PC-9 (cell line): ENCODE measurements at places on chromosomes 5 and 9.

DNA sequence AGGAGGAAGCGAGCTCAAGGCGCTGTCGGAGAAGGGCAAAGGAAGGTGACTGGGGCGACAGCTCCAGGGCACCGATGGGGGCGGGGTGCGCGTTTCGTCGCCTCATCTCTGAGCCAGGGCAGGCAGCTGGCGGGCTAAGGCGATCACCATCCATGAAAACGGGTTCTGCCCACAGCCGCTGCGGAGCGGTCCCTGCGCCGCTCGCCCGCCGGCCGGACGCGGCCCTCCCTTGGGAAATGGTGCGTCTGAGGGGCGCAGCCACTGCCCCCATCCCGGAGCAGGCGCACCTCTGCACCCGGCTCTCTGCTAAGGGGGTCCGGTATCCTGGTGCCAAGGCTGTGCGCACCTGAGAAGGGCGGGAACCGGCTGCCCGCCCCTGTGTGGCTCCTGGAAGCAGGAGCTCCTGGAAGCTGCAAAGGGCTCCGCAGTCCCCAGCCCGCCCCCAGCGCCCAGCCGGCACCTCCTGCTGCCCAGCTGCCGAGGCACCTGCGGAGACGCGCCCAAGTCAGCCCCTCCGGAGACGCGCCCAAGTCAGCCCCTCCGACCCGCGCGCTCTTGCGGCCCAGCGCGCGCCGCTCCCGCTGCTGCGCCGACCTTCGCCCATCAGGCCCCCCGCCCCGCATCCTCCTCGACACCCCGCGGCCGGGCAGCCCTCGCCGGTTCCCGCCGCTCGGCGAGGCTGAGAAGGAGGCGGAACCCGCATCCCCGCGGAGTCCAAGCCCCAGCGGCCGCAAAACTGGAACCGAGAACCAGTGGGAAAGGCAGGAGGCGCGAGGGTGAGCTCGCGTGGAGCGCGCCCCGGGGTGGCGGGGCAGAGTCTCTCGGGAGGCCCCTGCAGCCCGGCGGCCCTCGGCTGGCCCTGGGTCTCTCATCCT lies 757 bp downstream of the ANKRD34B start:
- no peak for DNase-seq

- no peak for DNase-seq
These were observed 3.0 kb downstream of the NUDT2 start for GRCh38 chr9:34332076-34332964.

DNA sequence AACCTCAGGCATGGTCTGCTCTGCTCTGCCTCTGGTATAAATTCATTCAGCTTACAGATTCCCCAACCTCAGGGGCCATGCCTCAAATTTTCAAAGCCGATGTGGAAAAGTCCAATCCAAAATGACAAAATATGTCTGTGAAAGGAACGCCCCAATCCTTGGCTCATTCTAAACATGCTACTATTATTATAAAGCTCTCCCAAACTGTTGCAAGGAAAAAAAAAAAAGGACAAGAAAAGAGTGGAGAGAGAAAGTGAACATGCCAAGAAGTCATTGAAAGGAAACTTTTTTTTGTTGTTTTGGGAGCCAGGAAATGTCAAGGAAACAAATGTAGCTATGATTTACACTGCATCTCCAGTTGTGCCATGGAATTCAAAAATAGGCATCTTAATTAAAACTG lies 3.8 kb downstream of the COL23A1 start:
- no peak for DNase-seq

DNA sequence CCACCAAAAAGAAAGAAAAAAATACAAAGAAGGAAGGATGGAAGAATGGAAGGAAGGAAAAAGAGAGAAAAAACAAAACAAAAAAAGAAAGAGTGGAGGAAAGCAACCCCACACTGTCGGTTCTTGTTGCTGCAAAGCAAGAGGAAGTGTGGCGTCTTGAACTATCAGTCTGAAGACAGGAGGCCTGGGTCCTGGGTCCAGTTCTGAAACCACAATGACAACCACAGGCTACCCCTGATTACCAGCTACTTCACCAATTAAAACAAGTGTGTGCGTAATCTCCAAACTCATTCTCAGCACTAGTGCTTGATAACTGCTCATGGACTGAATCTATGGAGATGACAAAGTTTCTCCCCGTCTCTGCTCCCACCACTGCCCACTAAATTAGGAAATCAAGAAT lies 93.7 kb downstream of the RASEF start:
- no peak for DNase-seq

DNA sequence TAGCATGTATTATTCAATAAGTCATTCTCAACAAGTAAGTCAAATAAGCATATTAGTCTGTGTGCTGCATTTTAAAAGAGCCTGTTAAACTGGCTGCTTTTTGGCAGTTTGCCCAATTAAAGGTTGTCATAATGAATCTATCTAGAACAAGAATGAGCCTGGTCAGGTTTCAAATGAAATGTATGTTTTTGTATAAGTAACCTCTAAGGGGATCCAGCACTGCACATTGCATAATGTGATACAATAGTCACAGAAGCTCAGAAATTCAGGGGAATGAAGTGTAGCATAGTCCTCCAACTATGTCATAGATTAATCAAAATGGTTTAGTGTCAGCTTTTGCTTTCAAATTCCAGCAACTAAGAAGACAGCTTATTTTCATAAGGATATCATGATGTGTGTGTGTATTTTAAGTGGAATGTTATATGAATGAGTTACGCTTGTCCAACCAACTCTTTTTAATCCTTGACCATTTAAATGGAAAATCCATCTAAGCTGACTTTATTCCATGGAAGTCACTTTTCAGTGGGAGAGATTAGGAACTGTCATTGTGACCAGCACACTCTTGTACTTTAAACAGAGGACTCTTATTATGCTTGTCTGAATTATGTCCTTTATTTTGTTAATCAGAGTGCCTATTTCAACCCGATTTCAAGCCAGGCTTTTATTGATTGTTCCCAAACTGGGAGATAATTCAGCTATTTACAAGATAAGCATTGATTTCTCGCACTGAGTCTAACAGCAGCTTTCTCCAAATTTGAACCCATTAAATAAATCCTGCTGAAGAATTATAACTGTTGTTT lies 283.9 kb upstream of the ADAMTSL1 start:
- DNase-seq: no peak

DNA sequence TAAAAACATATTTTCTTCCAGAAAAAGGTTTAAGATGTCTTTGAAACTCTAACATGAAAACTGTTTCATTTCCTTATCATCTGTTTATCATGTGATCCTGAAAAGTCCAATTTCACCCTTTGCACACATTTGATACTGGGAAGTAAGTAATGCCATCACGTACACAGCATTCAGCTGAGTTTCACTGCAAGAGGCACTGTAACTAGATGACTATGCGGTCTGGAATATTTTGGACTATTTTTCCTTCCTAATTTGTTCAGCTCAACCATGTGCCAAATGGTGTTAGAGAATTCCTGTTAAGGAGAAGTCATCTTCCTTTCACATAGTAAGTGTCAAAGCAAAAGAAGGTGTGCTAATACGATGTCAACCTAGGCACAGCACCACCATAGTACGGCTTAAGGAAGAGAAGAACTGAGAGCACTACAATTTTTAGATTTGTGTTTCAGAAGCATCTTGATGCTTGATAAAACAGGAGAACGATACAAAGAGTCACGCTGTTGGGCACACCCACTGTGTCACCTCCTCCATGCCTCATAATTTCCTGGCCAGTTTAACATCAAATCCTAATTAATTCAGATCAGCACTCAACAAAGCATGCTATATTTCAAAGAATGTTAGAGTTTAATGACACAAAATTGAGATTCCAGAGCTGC lies 77.5 kb downstream of the GNAQ start:
- no peak for DNase-seq

DNA sequence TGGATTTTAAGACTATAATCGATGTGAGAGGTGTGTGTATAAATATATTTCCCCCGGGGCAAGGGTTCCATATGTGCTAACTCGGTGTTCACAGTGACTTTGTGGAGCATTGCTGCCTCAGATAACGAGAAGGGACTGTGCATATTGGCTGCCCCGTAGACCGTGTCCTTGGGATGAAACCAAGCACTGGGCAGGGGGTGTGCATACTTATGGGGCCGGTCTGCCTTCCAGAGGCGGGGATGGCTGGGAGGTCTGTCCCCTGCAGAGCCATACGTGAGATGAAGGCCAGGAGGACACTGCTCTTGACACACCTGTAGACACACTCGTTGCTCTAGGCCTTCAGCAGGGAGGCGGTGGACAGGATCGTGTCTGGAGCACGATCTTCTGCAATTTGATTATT lies 56.0 kb upstream of the ZNF354A start:
- no peak for DNase-seq

GRCh38 chr5:179865491-179866240 lies 7.0 kb upstream of the MRNIP start:
- DNase-seq: no peak

DNA sequence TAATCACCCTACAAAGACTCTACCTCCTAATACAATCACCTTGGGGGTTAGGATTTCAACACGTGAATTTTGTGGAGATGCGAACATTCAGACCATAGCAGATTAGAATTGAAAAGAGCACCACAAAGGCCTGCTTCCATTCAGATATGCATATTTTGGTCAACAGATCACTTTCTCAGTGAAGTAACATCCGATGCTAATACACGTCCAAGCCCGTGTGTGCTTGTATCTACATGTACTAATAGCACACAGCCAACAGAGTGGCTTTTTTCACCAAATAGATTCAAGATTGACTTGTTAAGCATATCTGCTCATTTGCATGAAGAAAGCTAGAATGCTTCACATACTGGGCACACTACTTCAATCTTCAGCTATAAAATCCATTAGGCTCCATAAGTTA lies 35.6 kb upstream of the SSBP2 start:
- DNase-seq: no peak

- no peak for DNase-seq
These were observed 98.4 kb downstream of the LIX1 start for GRCh38 chr5:97044052-97044451.

- DNase-seq: peak; percentile 83
These were observed 29.9 kb upstream of the OBP2B start for GRCh38 chr9:133238851-133239532.

DNA sequence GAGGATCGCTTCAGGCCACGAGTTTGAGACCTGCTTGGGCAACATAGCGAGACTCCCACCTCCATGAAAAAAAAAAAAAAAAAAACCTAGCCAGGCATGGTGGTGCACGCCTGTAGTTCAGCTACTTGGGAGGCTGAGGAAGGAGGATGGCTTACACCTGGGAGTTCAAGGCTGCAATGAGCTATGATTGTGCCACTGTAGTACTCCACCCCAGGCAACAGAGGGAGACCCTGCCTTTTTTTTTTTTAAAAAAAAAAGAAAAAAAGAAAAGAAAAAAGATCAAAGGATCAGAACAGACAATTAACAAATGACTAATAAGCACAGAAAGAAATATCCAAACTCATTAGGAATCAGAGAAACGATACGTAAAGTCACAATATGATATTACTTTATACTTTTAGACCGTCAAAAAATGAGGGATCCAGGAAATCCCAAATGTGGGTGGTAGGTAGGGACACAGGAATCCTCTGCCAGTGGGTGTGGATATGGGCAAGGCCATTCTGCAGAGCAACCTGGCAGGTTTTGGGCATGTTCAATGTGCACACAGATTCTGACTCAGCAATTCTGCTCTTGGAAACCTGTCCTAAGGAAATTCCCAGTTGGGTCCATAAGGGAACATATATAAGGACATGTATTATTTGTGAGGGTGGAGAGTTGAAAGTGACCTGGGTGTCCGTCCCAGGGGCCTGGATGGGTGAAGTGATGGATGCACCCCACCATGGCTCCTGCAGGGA lies 144.7 kb upstream of the TBC1D2 start:
- DNase-seq: no peak

GRCh38 chr5:159242656-159243055 lies 20.4 kb upstream of the UBLCP1 start:
- DNase-seq: no peak

GRCh38 chr9:121503444-121503843 lies 3.8 kb upstream of the GGTA1 start:
- no peak for DNase-seq
